Lung (tissue), 17 donors: ENCODE measurements at places on chromosomes 2 and 18.

- no peak for DNase-seq
These were observed 32.2 kb downstream of the KCTD18 start for GRCh38 chr2:200477667-200478131.

- DNase-seq, result no peak
These were observed 45.1 kb downstream of the RHOB start for GRCh38 chr2:20491739-20492531.

- DNase-seq, result peak; percentile 45
These were observed 260.6 kb downstream of the PAX3 start for GRCh38 chr2:222038067-222038802.

- DNase-seq, result no peak
These were observed 48.1 kb upstream of the TNFRSF11A start for GRCh38 chr18:62277045-62277444.

DNA sequence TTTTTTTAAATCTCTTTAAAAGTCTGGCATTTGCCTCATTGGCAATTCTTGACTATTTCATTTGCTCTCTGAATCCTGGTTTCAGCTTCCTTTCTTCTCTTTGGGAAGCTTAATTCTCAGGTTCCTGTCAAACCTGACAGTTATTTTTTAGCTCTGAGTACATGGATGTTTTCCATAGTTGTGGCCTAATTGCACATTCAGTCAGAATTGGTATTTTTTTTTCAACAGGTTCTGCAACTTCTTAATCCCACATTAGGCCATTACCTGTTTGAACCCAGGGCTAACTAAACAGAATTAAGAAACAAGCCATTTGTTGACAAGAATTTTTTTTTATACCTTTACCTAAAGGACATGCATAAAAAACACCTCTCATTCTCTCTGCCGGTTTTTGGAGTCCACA is 338.8 kb downstream of the SETBP1 start:
- no peak for DNase-seq
